ENCODE measurements at places on chromosomes 12 and 14.

- no peak for DNase-seq
Observed at GRCh38 chr12:85993746-85994145, 119.7 kb downstream of the NTS start.

- no peak for DNase-seq
Observed at GRCh38 chr14:49286257-49286983, 299.8 kb downstream of the RPS29 start.

DNA sequence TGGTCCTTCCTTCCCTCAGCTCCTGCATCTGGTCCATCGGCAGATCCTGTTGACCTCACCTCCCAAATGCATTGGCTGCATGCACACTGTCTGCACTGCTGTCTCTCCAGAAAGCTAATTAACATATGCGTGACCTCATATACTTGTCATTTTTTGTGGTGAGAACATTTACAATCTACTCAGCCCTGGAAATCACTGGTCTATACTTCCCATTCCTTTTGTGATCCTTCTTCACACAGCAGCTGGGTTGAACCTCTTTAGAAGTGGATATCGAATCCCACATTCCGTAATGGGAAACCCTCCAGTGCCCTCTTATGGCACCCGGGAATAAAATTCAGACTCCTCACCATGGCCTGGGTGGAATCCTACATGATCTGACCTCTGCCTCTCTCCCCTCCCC is 45.0 kb downstream of the SMOC1 start:
- no peak for DNase-seq

- no peak for DNase-seq
Observed at GRCh38 chr14:65940056-65940735, 527.7 kb downstream of the FUT8 start.

GRCh38 chr12:69881771-69882170 is 56.7 kb downstream of the MYRFL start:
- DNase-seq: no peak

GRCh38 chr12:132736913-132737312 is 24.7 kb downstream of the ANKLE2 start:
- DNase-seq: no peak

DNA sequence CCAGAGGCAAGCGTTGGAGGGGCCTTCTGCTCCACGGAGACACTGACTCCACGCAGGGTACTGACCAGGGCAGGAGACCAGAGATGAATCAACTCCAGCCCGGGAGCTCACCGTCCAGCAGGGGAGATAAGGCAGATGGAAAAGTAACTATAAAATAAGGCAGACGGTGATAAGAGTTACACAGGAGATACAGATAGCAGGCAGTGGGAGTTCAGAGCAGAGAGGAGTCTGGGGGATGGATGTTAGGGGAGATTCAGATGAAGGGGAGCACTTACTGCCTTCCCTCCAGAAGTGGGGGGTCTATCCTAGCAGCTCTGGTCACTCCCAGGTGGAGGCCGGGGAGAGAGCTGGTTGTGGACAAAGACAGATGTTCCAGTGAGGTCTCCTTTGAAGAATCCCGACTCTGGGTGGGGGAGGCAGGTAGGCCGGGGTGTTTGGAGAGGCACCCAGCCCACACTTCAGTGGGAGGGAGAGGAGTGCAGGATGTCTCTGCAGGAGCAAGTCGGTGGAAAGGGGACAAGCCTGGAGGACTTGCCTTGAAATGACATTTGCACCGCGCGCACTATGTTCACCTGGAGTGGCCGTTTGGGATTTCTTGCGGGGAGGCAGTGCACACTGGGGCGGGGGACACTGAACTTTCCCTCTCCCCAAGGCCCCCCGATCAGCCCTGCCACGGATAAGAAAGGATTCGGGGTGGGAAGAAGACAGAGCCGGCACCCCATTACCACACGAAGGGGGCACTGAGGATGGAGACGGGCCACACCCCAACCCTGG is 1.2 kb downstream of the PITPNM2 start:
- no peak for DNase-seq

Data from naive thymus-derived CD4-positive, alpha-beta T cell (primary cell).